ENCODE measurements at places on chromosomes 16 and 17.

DNA sequence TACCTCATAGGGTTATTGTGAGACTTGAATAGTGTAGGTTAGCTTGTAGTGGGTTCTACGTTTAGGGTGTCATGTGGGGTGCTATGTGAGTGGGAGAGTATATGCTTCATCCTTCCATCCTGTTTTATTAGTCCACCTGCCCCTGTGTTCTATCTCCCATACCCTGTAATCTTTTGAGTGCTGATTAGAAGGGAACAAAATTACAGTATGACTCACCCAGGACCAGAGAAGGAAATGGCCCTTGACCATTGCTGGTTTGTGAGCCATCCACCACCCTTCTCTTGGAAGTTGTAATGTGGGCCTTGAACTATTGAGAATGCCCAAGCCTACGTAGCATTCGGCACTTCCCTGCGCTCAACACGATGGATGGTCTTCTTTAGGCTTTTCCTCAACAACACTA lies 17.1 kb downstream of the SAP30BP start:
- no peak for DNase-seq

DNA sequence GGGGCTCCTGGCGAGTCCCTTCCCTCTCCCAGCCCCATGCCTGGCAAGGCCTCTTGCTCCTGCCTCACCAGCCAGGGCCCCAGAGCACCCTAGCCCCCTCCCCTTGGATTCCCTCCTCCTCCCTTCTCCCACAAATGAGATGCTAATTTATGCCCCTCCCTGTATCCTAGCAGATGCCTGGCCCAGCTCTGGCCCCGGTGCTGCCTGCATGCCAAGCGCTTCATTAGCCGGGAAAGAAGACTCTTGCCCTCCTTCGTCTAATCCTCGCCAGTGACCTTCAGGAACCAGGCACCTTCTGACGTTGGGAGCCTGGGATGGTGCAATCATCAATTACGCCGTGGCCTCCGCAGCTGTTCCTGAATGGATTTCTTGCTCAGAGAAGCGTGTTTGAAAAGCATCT lies 127.8 kb downstream of the SDK2 start:
- DNase-seq = no peak

DNA sequence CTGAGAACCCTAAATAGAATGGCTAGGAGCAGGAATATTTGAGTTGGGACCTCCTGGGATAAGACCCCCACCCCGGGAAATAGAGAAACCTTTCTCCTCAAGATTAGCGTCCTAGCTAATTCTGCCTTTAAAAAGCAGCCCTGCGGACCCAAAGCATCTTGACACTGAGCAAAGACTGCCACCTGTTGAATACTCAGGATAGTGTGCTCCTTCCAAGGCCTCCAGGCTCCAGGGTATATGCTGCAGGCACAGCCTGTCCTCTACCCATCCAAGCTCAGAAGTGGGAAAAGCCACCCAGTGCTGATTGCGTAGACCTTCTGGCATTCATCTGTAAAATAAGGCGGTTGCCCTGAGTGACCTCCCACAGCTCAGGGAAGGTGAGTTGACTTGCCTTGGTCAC lies 456.2 kb upstream of the DYNLRB2 start:
- DNase-seq = no peak

GRCh38 chr17:57708410-57708809 lies 36.7 kb downstream of the CCDC182 start:
- DNase-seq = peak; percentile 77

- DNase-seq = no peak
These were observed 21.1 kb downstream of the ARHGAP27 start for GRCh38 chr17:45411348-45412105.

DNA sequence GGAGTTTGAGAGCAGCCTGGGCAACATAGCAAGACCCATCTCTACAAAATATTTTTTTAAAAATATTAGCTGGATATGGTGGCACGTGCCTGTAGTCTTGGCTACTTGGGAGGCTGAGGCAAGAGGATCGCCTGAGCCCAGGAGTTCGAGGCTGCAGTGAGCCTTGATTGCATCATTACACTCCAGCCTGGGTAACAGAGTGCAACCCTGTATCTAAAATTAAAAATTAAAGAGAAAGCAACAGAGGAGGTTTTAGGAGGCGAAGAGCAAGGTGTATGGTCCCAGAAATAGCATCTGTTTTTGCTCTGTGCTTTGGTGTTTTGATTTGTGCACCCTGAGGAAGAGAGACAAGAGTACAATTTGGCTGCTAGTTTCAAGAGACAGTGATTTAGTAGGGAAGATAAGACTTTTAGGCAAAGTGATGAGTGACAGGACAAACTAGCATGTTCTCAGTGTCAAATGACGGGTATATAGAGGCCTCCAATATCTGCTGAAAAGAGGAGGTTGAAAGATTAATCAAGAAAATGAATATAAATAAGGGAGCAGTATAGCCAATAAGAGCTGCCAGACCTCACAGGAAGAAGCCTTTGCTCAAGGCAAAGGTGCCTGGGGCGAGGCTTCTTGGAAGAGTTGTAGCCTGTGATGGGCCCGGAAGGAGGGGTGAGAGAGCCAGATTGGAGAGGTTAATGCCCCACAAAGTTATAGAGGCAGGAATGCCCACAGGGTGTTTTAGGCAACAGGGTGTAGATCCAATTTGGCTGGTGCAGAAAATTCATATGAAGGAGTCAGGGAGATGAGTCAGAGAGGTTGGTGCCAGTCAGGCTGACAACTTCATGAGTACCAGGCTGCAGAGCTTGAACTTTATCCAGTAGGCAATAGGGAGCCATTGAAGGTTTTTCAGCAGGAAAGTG lies 11.4 kb downstream of the HLF start:
- no peak for DNase-seq

- no peak for DNase-seq
These were observed 30.7 kb downstream of the ELAC2 start for GRCh38 chr17:12987120-12987519.

DNA sequence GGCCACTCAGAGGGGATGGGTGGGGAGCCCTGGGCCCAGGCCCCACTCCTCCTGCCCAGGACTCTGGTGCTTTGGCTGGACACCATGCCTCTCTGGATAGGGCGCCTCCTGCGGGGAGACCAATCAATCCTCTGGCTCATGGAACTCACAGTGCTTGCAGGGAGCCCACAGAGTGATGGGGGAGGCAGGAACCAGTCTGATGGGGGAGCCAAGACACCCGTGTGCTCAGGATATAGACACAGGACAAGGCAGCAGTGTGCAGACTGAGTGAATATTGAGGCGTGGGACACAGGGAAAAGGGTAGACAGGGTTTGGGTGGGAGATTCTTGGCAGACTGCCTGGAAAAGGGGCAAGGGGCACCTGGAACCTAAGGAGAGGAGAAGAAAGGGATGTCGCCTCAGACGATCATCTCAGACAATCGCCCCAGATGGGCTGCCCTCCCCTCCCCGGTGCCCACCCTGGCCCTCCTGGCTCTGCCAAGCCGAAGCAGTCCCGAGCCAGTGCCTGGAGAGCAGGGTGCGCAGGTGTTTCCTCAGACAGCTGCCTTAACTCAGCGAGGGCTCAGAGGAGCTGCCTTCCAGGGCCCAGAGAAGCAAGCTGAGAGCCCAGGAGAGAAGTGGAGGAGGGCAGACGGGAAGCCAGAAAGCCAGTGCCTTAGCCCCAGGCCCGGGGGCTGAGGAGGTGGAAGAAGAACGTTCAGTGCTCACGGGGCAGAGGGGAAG lies 37.4 kb upstream of the DLX4 start:
- no peak for DNase-seq

- no peak for DNase-seq
These were observed 1.2 kb downstream of the HSDL1 start for GRCh38 chr16:84143784-84144199.

DNA sequence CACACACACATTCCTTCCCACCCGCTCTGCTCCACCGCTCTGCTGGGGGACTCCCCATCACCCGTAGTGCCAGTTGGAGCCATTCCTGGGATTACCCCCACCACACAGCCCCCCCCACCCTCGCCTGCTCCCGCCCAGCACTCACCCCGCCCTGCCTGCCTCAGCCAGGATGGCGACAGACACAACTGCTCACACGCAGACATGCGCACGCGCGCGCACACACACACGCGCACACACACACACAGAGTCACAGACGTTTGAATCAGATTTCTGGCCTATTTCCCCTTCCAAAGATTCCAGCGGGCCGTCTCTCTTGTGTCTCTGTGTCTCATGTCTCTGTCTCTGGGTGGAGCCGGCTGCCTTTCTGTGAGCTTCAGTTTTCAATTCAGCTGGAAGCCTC lies 4.4 kb downstream of the CACNA1G start:
- peak; percentile 97 for DNase-seq

DNA sequence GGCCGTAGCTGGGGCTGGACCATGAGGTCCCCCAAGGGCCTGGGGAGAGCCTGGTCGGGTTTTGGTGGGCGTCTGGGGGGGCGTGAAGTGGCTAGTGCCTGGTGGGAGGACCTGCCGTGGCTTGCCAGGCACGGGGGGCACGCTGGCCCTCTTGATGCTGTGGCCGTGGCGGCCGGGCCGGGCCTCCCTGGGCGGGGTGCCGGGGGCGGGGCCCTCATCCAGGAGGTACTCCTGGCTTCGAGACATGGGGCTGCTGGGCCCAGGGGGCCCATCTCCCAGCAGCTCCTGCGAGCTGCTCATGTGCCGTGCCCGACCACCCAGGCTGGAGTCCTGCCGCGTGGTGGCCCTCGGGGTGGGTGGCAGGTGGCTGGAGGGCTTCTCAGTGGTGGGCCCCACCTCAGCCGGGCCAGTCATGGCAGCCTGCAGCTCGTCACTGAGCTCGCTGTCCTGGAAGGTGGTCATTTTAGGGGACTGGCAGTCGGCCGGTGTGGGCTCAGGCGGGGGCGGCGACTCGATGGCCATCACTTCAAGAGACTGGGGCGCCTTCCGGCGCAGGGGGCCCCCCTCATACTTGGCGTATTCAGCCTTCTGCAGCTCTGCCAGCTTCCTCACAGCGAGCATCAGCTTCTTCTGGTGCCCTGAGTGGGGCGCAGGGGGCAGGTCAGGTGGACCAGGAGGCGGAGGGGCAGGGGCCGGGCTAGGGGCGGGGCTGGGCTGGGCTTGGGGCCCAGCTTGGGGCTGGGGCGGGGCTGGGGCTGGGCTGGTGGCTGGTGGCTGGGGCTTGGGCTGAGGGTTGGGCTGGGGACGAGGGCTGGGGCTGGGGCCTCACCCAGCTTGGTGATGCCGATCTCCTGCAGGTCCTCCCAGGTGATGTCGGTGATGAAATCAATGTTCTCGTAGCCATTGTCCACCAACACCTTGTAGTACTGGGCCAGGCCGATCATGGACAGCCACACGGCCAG lies 15.2 kb downstream of the CASKIN1 start:
- DNase-seq = no peak

DNA sequence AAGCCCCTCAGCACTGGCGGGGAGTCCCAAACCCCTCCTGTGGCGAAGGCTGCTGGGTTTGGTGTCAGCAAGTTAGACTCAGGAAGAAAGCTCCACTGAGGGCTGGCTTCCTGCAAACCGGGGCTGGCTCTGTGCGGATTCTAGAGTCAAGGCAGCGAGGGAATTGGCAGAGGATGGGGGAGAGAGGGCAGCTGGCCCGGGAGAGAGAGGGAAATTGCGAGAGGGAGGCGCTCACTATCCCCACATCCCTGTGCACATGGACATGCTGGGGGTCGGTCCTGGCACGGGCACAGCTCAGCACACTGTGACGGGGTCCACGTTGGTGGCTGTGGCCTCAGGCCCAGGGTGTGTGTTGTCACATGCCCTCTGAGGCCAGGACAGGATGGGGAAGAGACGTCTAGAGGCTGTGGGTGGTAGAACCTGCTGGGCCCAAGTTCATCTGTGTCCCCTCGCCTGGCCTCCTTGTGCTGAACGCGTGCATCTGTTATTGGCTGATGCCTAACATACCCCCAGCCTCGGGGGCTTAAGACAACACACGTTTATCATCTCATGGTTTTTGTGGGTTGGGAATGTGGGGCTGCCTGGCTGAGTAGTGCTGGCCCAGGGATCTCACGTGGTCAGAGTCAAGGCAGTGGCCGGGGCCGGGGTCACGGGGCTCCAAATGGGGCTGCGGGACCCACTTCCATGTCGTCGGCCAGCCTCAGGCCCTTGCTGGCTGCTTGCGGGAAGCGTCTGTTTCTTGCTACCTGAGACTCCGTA lies 16.7 kb upstream of the JPH3 start:
- DNase-seq = no peak

DNA sequence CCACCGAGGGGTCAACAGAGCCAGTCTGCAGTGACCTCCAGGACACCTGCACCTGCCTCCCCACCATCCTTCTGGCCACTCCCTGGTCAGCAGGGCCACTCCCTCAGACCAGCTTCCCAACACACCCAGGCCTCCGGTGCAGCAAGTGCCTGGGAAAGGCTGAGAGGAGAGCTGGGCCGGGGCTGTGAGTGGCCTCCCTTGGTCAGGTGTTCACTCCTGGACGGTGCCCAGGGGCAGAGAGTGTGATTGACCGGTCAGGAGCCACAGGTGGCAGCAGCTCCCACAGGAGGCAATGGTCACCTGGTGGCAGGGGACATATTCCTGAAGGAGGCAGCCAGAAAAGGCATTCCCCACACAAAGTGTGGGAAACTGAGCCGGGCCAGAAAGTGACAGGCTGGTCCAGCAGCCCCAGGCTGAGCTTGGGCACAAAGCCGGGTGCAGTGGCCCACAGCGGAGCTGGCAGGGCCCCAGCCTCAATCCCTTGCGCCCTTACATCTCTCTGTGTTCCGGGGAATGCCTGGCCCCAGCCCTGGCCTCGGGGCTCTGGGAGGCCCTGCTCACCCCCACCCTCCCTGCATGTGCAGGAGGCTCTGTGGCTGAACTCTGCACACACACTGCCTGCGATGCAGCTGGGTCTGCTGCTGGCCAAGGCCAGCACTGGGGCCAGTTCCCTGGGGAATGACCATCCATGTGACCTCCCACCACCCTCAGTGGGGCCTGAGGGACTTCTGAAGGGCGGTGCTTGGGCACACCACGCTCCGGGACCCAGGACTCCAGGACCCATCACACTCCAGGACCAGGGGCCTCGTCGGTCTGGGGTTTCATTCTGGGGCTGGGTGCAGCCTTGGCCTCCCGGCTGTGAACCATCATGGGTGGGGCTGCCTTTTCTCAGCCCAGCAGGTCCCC lies 1.2 kb upstream of the C17orf99 start:
- no peak for DNase-seq

DNA sequence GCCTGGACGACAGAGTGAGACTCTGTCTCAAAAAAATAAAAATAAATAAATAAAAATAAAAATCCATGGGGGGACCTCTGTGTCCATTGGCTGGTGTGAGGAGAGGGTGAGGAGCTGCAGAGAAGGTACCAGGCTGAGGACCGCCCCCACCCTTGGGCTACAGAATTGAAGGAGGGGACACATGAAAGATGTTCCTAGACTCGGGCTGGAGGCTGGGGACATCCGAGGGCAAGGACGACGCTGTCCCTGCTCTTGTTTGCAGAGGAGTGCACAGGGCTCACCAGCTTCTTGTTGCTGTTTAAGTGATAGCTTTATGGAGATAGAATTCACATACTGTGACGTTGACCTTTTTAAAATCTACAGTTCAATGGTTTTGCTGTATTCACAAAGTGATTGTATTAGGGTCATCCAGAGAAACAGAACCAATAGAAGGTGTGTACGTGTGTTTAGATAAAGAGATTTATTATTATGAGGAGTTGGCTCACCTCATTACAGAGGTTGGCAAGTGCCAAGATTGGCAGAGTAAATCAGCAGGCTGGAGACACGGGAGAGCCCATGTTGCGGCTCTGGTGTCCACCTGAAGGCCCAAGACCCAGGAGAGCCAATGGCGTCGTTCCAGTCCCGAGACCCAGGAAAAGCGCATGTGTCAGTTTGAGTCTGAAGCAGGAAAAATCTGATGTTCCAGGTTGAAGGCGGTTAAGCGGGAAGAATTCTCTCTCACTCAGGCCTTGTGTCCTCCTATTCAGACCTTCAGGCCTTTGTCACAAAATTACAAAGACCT lies 320.7 kb downstream of the SEC14L1 start:
- DNase-seq = no peak
